ENCODE measurements at places on chromosomes 12 and 14.

GRCh38 chr14:74531467-74531866, 37.9 kb downstream of the ISCA2 start:
- no peak for DNase-seq

DNA sequence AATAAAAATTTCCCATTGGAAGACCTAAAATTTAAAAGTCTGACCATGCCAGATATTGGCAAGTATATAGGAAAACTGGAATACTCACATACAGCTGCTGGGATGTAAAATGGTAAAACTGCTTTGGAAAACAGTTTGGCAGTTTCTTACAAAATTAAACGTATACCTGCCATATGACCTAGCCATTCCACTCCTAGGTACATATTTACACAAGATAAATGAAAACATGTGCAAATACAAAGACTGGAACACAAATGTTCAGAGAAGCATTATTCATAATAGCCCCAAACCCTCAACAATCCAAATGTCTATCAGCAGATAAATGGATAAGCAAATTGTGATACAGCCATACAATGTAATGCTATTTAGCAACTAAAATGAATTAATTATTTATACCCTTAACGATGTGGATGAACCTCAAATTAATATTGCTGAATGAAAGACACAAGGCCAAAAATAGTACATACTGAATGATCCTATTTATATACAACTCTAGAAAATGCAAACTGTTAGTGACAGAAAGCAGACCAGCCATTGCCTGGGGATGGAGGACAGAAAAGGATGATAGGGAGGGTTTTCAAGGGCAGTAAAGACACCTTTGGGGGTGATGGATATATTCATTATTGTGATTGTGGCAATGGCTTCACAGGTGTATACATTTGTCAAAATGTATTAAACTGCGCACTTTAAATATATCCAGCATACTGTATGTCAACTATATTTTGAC, 21.3 kb upstream of the TCP11L2 start:
- DNase-seq: no peak

- no peak for DNase-seq
Measured at GRCh38 chr12:11795192-11795912, 145.9 kb downstream of the ETV6 start.

- no peak for DNase-seq
Measured at GRCh38 chr14:103091041-103091882, 3.3 kb upstream of the EXOC3L4 start.

DNA sequence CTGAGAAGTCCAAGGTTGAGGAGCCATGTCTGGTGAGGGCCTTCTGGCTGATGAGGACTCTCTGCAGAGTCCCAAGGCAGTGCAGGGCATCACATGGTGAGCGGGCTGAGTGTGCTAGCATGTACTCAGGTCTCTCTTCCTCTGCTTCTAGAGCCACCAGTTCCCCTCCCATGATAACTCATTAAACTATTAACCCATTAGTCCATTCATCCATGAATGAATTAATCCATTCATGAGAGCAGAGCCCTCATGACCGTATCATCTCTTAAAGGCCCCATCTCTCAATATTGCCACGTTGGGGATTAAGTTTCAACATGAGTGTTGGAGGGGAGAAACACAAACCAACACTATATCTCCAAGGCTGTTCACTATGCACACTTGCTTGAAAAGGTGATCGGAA, 83.7 kb downstream of the TMEM30B start:
- peak; percentile 62 for DNase-seq

- DNase-seq: no peak
Measured at GRCh38 chr14:30337456-30337855, 221.5 kb upstream of the G2E3 start.
